Skeletal muscle tissue (tissue), 5 donors: ENCODE measurements at places on chromosomes 16 and 17. TPM values are rescaled to one million over a fixed set of nuclear protein-coding genes. Genes with fewer than 3 reads are reported as not detected.

ACSM2B gene
- total RNA-seq: 0.52 TPM

NPB gene
- 1.0 TPM for total RNA-seq

CCNF gene
- 6.8 TPM for total RNA-seq

MYO19 gene
- 20.9 TPM for total RNA-seq

FBXW10 gene
- not detected for total RNA-seq

ENGASE gene
- 12.5 TPM for total RNA-seq

TMEM114 gene
- total RNA-seq: not detected

KRT39 gene
- 3.1 TPM for total RNA-seq

OGFOD3 gene
- total RNA-seq: 20.9 TPM

ATP5PD gene
- 247 TPM for total RNA-seq

C16orf86 gene
- 3.1 TPM for total RNA-seq

NMT1 gene
- total RNA-seq: 35.5 TPM

GDE1 gene
- 33.4 TPM for total RNA-seq

KRTAP4-9 gene
- total RNA-seq: not detected

CIBAR2 gene
- total RNA-seq: not detected

CDC42EP4 gene
- 18.8 TPM for total RNA-seq

XYLT1 gene
- total RNA-seq: 9.4 TPM

TNFRSF17 gene
- not detected for total RNA-seq

PYY gene
- not detected for total RNA-seq

DLX4 gene
- total RNA-seq: not detected

WNK4 gene
- total RNA-seq: not detected

DNAH9 gene
- total RNA-seq: 1.0 TPM

DNAH2 gene
- total RNA-seq: 0.52 TPM

CCL16 gene
- total RNA-seq: not detected

ADGRG3 gene
- 0.52 TPM for total RNA-seq

PTX4 gene
- 1.0 TPM for total RNA-seq

ASGR1 gene
- 1.0 TPM for total RNA-seq

FNDC8 gene
- not detected for total RNA-seq

PLCG2 gene
- 8.4 TPM for total RNA-seq

TBC1D26 gene
- 1.6 TPM for total RNA-seq

SNAI3 gene
- 8.4 TPM for total RNA-seq

CDH5 gene
- total RNA-seq: 42.8 TPM

CD300H gene
- total RNA-seq: not detected

PIK3R6 gene
- total RNA-seq: 0.52 TPM

KIF18B gene
- 1.0 TPM for total RNA-seq

MYH13 gene
- 0.52 TPM for total RNA-seq

NMRAL1 gene
- total RNA-seq: 14.1 TPM

ABCC12 gene
- not detected for total RNA-seq

GUCY2D gene
- not detected for total RNA-seq

PCGF2 gene
- total RNA-seq: 3.1 TPM

PPY gene
- not detected for total RNA-seq

CLUH gene
- total RNA-seq: 33.9 TPM

CXCL16 gene
- total RNA-seq: 1.6 TPM

CPNE7 gene
- total RNA-seq: not detected

SOCS7 gene
- total RNA-seq: 13.0 TPM

CRYBA1 gene
- total RNA-seq: not detected

FCSK gene
- 6.8 TPM for total RNA-seq

CD300LF gene
- 0.52 TPM for total RNA-seq

DNAH17 gene
- total RNA-seq: under 0.01 TPM

CDR2L gene
- total RNA-seq: 2.6 TPM

TP53TG3 gene
- not detected for total RNA-seq

PRCD gene
- 0.52 TPM for total RNA-seq

CTRB2 gene
- total RNA-seq: not detected

GPRC5B gene
- 38.6 TPM for total RNA-seq

SRL gene
- total RNA-seq: 230 TPM

MT1H gene
- total RNA-seq: not detected

MSRB1 gene
- total RNA-seq: 13.6 TPM

SHCBP1 gene
- 8.9 TPM for total RNA-seq

CCL7 gene
- not detected for total RNA-seq
